GM19239 (cell line): ENCODE measurements at places on chromosomes 11 and 22.

DNA sequence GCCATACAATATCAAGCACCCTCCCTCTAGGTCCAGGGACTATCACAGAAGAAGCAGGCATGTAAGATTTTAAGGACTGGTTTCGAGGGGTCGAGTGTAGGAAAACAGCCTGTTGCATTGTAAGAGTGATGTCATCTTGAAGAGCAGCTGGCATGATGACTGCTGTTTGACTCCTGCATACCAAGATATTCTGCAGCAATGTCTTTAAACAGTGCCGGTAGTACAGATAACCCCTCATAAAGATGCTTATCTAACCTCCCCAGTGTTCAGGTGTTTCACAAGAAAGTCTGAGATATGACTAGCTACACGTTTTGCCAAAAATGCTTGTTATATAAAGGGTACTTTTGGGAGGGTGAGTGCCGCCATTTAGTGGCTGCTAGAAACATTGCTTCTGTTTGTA, 12.0 kb downstream of the FAM111A start:
- no peak for DNase-seq

GRCh38 chr11:44256673-44257291, 53.2 kb downstream of the ALX4 start:
- no peak for DNase-seq

GRCh38 chr11:94656968-94657367, 89.8 kb downstream of the PIWIL4 start:
- DNase-seq, result no peak

DNA sequence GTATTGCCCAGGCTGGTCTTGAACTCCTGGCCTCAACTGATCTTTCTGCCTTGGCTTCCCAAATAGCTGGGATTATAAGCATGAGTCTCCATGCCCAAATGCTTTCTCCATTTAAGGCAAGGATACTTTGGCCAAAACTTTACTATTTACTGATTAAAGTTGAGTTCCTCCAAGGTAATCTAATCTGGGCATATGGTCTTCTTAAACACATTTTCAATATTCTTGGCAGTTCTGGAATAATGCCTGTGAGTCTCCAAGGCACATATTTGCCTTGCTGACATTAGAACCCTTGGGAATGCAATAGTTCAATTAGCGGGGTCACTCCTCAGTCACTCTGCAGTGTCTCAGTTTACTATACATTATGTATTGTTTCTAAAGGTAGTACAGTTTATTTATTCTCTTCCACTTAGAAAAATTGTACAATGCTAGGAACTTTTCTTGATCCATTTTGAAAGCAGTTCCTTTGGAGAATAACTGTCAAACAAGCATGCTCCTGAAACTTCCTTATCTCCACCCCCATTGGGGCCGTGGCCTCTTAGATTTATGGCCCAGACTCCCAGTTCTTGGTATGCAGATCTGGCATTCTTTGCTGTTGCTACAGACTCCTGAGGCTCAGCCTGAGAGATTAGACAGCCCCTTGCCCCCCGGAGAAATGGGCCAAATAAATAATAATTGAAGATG, 13.1 kb upstream of the RAB38 start:
- DNase-seq, result no peak

GRCh38 chr11:19290356-19290755, 49.6 kb upstream of the E2F8 start:
- DNase-seq, result no peak

DNA sequence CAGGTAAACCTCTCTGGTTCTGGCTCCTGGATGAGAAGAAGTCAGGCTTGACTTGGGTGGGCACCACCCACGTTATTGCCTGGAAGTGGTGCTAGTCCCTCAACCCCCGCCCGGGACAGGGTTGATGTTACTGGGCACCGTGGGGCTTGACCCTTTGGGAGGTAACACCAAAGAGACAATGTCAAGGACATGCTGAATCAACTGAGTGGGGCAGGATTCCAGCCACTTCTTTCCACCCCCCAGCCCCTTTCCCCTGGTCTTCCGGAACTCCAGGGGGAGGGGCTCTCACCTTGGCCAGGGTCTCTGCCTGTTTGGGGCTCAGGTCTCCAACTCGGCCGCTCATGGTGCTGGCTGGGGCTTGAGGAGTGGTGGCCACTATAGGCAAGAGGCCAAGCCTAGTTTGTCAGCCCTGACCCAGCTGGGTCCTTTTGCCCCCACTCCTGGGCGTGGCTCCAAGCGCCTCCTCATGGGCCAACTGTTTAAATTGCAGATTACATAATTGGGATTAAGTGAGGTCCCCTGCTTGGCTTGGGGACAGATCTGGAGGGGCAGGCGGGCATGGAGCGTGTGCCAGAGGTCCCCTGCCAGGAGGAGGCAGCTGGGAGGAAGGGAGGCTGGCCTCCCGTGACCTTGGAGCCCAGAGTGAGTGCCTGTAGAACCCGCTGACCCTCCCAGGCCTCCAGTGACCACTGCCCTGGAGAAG, at the start of gene SEC14L3:
Gene SEC14L3 (minus strand): TSS at position 402 of the 703 bp plus-strand sequence. CDS start 59 bp downstream, at position 343.
- no peak for DNase-seq

DNA sequence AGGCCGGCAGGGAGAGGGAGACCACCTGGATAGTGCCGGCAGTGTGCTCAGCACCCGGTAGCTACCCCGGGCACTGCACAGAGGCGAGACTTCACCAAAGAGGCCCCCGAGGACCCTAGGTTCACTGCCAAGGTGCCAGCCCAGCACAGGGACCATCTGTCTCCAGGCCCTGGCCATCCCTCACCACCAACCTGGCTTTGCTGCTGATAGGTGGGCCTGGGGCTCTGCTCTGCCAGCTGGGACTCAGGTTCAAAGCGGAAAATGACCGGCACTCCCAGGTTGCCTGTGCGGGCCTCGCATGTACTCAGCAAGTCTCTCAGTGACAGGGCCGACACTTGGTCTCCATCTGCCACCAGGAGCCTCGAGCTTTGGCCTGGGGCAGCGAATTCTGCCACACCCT, 812.2 kb downstream of the BRD1 start:
- no peak for DNase-seq

DNA sequence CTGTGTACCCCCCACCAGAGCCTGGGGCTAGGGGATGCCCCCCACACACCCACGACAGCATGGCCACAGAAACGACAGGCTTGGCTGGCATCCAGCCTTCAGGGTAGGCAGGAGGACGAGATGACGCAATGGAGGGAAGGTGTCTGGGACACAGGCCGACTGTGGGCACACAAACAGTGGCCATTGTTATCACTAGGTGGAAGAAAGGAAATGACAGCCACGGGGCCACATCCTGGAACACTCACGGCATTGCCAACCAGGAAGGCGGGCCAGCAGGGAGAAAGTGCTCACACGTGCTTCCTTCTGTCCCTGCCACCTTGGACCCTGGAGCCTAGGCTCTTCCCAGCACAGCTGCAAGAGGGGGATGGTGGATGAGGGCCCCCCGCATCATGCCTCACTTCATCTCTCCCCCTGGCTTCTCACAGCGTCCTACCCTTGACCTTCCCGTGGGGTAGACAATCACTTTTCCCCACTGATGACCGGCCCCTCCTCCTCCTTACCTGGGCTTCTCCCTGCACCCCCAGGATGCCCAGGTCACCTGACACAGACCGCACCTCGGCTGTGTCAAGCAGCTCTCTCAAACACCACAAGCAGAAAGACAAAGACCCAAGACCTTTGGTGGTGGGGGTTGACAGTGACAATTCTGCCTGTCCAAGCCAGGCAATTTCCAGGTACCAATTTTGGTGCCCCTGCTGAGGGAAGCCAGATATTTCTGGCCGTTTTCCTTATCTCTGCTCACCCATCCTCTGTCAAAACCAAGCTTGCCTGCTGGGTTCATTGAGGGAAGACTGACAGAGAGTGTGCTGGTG, 8.6 kb downstream of the PLA2G6 start:
- DNase-seq, result no peak

- DNase-seq, result no peak
These were observed 815 bp downstream of the TNNT3 start for GRCh38 chr11:1920128-1920908.

DNA sequence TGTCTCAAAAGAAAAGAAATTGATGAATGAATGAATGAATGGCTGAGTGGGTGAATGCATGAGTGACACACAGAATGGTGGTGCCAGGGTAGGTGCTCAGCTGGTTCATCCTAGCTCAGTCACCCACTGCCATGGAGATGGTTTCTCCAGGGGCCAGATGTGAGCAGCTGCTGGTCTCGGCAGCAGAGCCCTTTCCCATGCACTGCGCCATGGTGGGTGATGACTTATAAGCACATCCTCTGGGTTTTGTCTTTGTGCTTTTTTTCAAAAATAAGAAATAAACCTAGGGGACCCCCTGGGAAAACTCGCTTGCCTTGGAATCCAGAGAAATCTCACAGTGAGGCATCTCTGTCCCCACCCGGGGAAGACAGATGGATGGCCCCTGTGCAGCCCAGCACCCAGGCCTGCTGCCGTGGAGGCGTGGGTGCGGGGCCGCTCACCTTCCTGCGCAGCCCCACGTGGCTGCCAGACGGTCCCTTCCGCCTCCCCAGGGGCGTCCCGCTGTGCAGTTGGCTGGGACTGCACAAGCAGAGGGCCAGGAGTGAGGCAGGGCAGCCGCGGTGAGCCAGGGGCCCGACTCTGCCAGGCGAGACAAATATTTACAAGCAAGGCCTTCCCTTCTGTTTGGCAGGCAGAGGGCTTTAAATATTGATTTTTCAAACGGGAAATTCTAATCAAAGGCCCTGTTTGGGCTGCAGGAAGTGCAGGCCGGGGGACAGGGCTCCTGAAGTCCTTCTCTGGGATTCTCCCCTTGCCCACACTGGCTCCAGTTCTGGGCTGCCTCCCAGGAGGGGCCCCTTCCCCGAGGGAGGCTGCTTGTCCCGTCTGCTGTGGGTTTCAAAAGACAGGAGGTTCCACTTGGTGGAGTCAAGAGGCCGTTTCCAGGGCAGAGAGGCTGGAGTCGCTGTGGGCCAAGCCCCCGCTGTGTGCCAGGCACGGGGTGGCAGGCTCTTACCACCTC, 24.3 kb downstream of the MPPED1 start:
- DNase-seq, result no peak

GRCh38 chr11:12792590-12792989, 118.4 kb downstream of the TEAD1 start:
- no peak for DNase-seq

DNA sequence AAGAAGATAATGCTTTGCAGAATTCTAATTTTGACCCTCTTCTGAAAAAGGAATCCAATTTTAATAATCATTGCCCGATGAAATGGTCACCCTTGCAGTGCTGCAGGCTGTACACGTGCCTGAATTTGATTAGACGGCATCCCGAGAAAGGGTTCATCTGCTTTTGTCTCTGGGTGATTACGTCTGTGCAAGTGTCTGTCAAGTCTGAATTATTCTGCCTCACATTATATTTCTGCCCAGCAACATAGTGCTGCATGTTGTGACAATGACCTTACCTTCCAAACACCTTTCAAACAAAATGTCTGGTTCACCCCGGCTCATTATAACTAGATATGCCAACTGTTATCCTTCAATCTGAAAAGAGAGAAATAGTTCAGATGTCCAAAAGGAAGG, 164.1 kb downstream of the MAML2 start:
- DNase-seq, result no peak

- DNase-seq, result no peak
These were observed 24.6 kb downstream of the RASD2 start for GRCh38 chr22:35564975-35565867.

DNA sequence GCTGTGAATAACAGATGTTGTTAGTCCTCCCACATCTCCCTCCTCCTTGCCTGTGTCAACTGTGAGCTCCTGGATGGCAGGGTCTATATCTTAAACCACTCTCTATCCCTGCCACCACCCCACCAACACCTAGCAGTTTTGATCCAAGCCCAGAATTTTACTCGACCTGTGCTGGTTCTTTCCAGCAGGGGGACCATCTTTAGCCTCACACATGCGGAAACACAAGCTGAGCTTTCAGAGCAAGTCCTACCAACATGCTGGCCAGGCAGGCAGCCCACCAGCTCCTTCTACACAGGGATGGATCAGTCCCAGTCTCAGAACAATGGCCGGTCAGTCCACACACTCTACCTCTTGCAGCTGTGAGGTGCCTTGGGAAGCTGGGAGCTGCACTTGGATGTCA, 231.5 kb downstream of the NXPE2 start:
- DNase-seq, result no peak
